Endothelial cell (in vitro differentiated cells): ENCODE measurements at places on chromosomes 12 and 14. TPM values are rescaled to one million over a fixed set of nuclear protein-coding genes. Genes with fewer than 3 reads are reported as not detected.
A peak's percentile ranks its signal among the peaks of the same experiment; 100 is the strongest.

Gene GSC
- not detected for total RNA-seq

Gene CD163L1
- 0.69 TPM for total RNA-seq

DNA sequence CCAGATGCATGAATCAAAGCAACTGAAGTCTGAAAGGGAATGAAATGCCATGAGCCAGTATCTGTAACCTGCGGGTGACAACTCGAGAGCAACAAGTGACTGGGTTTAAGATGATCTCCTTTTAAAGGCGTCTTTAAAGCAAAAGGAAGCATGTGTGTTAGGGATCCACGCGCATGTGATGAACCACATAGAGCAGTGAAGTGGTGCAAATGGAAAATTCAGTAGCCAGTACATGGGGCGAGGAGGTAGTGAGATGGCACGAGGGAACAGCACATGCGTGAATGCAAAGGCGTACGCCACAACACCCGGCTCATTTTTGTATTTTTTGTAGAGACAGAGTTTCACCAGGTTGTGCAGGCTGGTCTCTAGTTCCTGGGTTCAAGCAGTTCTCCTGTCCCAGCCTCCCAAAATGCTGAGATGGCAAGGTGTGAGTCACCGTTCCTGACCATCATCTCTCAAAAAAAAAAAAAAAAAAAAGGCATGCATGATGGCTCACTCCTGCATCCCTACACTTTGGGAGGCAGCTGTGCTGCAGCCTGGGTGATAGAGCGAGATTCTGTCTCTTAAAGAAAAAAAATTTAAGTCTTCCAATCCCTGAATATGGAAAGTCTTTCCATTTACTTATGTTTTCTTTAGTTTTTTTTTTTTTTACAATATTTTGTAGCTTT, 24.6 kb upstream of the BCL7A start:
- H3K27ac ChIP-seq, result no peak overlapping the region
- H3K27me3 ChIP-seq, result peaks cover 5% of the 10 kb centered on the region
- no peaks in the 10 kb centered on the region for H3K36me3 ChIP-seq
- DNase-seq, result no peak
- no peaks in the 10 kb centered on the region for H3K4me1 ChIP-seq

- peaks cover 16% of the 10 kb centered on the region for H3K36me3 ChIP-seq
- no peak overlapping the region for H3K4me3 ChIP-seq
- no peak overlapping the region for H3K27ac ChIP-seq
- H3K4me1 ChIP-seq, result no peaks in the 10 kb centered on the region
- DNase-seq, result no peak
- peaks cover 2% of the 10 kb centered on the region for H3K27me3 ChIP-seq
Observed at GRCh38 chr14:90577661-90578282, 180.9 kb downstream of the CALM1 start.

DNA sequence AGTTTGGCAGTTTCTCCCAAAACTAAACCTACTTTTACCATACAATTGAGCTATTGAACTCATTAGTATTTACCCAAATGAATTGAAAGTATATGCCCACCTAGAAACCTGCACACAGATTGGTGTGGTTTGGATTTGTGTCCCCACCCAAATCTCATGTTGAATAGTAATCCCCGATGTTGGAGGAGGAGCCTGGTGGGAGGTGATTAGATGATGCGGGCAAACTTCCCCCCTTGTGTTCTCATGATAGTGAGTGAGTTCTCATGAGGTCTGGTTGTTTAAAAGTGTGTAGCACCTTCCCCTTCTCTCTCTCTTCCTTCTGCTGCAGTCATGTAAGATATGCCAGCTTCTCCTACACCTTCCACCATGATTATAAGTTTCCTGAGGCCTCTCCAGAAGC, 4.0 kb upstream of the KRT6C start:
- no peaks in the 10 kb centered on the region for H3K4me1 ChIP-seq
- peaks cover 3% of the 10 kb centered on the region for H3K36me3 ChIP-seq
- H3K4me3 ChIP-seq, result no peak overlapping the region

GRCh38 chr14:97866195-97866594, 1069.0 kb downstream of the VRK1 start:
- H3K4me1 ChIP-seq, result no peaks in the 10 kb centered on the region
- H3K27ac ChIP-seq, result no peak overlapping the region
- H3K27me3 ChIP-seq, result no peaks in the 10 kb centered on the region
- H3K36me3 ChIP-seq, result no peaks in the 10 kb centered on the region

- no peak overlapping the region for H3K4me3 ChIP-seq
- DNase-seq, result no peak
- H3K36me3 ChIP-seq, result no peaks in the 10 kb centered on the region
- no peaks in the 10 kb centered on the region for H3K4me1 ChIP-seq
- no peak overlapping the region for H3K27ac ChIP-seq
- H3K27me3 ChIP-seq, result peaks cover 2% of the 10 kb centered on the region
Observed at GRCh38 chr14:39680777-39681176, 248.5 kb upstream of the FBXO33 start.

Gene TRIAP1
- 39.8 TPM for total RNA-seq

Gene RNASE1
- total RNA-seq, result 31.6 TPM

DNA sequence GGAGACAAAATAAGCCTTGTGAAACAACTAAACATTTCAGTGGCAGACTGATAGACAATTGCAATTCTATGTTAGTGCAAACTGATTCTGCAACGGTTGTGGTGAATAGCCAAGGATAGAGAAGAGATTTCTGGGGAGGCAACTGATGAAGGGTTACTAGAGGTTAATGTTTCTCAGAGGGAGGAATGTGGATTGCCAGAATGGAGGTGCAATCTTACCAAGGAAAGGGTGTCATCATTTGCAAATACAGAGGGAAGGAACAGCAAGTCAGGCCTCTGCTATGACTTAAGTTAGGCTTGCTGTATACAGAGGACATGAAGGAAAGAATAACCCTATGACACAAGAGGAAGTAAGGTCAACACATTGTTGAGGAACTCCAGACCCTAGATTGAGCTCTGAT, 35.8 kb downstream of the CCDC175 start:
- H3K4me1 ChIP-seq, result no peaks in the 10 kb centered on the region
- no peaks in the 10 kb centered on the region for H3K27me3 ChIP-seq
- no peak for DNase-seq
- no peak overlapping the region for H3K4me3 ChIP-seq

DNA sequence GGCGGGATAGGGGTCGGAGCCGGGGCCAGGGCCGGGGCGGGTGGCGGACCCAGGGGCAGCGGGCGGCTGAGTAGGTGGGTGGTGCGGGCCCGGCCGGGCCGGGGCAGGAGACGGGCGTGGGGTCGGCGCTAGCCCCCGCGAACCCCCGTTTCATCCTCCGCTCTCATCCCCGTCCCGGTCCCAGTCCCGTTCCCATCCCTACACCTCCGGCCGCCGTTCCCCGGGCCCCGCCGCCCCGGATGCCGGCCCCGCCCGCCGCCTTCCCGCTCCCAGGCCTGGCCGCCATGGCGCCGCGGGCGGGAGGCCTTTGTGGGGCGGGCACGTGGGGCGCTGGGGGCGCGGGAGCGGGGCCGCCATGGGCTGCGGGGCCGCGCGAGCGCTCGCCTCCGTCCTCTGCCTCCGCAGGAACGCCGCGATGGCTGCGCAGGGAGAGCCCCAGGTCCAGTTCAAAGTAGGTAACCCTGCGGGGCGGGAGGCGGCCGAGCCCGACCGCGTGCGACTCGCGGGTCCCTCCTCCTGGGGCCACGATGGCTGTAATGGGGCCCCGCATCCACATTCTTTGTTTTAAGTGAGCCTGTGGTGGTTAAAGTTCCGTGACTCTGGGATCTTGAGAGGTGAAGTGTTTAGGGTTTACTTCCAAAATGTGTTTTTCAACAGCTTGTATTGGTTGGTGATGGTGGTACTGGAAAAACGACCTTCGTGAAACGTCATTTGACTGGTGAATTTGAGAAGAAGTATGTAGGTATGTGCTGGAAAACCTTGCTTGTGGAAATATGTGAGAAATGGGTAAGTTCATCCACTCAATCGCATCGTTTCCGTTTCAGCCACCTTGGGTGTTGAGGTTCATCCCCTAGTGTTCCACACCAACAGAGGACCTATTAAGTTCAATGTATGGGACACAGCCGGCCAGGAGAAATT, 572 bp downstream of the RAN start:
- peaks cover 28% of the 10 kb centered on the region for H3K36me3 ChIP-seq
- DNase-seq, result peak; percentile 35
- peak overlapping the region; percentile 99 for H3K4me3 ChIP-seq

DNA sequence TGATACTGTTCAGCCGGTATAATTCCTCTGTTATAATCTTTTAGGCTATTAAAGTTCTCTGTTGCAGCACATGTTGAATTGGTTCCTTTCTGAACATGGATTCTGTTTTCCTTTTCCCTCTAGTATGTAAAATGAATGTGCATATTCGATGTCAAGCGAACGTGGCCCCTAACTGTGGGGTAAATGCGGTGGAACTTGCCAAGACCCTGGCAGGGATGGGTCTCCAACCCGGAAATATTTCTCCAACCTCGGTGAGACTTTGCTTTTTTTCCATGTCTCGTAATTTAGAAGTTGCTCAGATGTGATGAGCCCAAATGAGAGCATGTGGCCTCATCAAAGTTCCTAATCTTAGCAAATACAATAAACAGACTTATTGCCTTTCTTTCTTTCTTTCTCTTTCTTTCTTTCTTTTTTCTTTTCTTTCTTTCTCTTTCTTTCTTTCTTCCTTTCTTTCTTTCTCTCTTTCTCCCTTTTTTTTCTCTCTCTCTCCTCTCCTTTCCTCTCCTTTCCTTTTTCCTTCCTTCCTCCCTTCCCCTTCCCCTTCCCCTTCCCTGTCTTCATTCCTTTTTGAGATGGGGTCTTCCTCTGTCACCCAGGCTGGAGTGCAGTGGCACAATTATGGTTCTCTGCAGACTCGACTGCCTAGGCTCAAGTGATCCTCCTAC, 131.9 kb downstream of the PRKCH start:
- peaks cover 39% of the 10 kb centered on the region for H3K36me3 ChIP-seq
- peaks cover 10% of the 10 kb centered on the region for H3K4me1 ChIP-seq
- DNase-seq, result no peak
- H3K27me3 ChIP-seq, result no peaks in the 10 kb centered on the region
- H3K27ac ChIP-seq, result no peak overlapping the region
- no peak overlapping the region for H3K4me3 ChIP-seq

Gene HOXC13
- 0.38 TPM for total RNA-seq

- H3K36me3 ChIP-seq, result no peaks in the 10 kb centered on the region
- peaks cover 2% of the 10 kb centered on the region for H3K27me3 ChIP-seq
- no peak overlapping the region for H3K4me3 ChIP-seq
- H3K27ac ChIP-seq, result no peak overlapping the region
- no peaks in the 10 kb centered on the region for H3K4me1 ChIP-seq
Observed at GRCh38 chr12:92458996-92459395, 243.8 kb upstream of the PLEKHG7 start.

DNA sequence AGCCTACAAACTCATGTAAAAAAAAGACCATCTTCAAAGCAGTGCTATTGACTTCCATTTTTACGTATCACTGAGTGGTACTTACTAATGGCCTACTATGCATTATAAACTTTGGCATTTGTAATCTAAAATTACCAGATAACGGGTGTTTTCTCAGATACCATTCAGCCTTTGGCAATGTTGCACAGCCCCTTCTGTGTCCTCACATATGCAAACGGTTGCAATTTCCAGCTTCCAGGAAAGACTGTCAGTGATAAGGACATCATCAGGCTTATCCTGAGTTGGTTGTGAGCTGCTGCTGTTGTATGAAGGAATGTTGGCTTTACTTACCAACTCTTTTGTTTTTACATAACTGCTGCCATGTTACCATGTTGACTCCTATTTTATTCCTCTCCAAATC, 1.6 kb upstream of the SLC6A13 start:
- no peak overlapping the region for H3K4me3 ChIP-seq
- peaks cover 1% of the 10 kb centered on the region for H3K27me3 ChIP-seq
- no peaks in the 10 kb centered on the region for H3K36me3 ChIP-seq
- no peak for DNase-seq

Gene MYH7
- total RNA-seq, result 0.18 TPM

DNA sequence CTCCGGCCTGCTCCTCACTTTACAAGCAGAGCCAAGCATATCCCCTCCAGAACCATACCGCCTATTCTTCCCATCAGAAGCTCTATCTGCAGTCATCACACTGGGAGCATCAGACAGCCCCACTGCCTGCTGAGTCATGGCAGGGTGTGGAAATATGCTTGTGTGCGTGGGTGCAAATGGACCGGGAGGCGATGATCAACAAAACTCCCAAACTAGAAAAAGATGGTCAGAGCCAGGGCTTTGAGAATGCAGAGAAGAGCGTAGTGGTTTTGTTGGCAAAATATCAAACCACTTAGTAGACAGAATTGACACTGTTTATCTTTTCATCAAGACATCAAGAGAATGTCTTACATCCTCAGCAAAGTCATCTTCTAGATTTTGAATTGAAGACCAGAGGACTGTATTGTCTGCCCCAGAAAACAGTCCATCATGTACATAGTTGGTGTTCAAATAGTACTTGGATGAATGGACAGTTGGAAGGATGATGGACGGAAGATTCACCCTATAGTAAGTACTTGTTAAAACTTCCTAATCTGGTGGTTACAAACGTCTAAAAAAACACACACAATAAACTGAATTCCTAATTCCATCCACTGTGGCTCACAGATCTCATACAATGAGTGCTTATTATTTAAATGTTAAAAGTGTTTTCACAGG, 54.9 kb downstream of the VWF start:
- no peak overlapping the region for H3K27ac ChIP-seq
- no peaks in the 10 kb centered on the region for H3K36me3 ChIP-seq
- no peak overlapping the region for H3K4me3 ChIP-seq
- H3K27me3 ChIP-seq, result peaks cover 10% of the 10 kb centered on the region

GRCh38 chr12:115957686-115958290, 319.7 kb downstream of the MED13L start:
- H3K4me1 ChIP-seq, result peaks cover 23% of the 10 kb centered on the region
- peaks cover 4% of the 10 kb centered on the region for H3K36me3 ChIP-seq
- no peak overlapping the region for H3K4me3 ChIP-seq
- H3K27me3 ChIP-seq, result no peaks in the 10 kb centered on the region

Gene GUCY2C
- total RNA-seq, result 0.36 TPM

DNA sequence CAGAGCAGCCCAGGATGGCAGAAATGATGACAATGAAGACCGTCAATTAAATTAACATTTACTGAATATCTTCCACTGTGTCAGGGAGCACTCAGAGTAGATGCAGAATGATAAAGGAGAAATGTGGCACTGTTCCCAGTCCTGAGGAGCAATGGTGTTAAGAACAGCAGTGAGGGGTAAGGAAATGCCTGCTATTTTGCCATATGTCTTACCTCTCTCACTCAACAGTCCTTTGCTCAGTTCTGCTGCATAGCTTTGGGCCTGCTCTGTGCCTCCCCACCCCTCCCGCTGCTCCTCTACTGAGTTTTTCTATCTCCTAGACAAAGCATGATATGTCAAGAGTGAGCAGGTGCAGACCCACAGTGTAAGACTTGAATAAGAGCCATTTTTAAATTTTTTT, 318.8 kb downstream of the NAV3 start:
- H3K4me1 ChIP-seq, result no peaks in the 10 kb centered on the region
- no peaks in the 10 kb centered on the region for H3K36me3 ChIP-seq
- DNase-seq, result no peak
- no peak overlapping the region for H3K4me3 ChIP-seq
- H3K27ac ChIP-seq, result no peak overlapping the region
- H3K27me3 ChIP-seq, result no peaks in the 10 kb centered on the region

GRCh38 chr12:132154341-132154761, 10.1 kb downstream of the NOC4L start:
- H3K27me3 ChIP-seq, result peaks cover 2% of the 10 kb centered on the region
- no peaks in the 10 kb centered on the region for H3K36me3 ChIP-seq
- no peak overlapping the region for H3K27ac ChIP-seq
- H3K4me1 ChIP-seq, result no peaks in the 10 kb centered on the region
- DNase-seq, result no peak

Gene OTOGL
- total RNA-seq, result 0.31 TPM
